ENCODE measurements at places on chromosomes 12 and 14.

- DNase-seq = no peak
Measured at GRCh38 chr12:122785503-122785902, 11.1 kb downstream of the CCDC62 start.

DNA sequence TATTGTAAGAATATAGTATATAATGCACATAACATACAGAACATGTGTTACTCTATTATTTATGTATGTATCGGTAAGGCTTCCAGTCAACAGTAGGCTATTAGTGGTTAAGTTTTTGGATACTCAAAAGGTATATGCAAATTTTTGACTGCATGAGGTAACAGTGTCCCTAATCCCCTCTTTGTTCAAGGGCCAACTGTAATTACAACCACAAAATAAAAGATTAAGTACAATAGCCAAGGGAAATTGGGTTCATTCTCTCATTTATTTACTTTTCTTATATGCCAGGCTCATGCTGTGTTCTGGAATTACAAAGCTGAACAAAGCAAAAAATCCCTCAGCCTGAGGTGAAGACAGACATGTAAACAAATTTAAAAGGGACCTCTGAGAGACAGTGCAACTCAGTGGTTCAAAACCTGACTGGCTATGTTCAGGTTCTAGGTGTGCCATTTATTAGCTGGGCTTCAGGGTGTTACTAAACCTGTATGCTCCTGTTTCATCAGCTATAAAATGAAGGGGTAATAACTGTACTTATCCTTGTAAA lies 43.4 kb upstream of the TSPAN8 start:
- no peak for DNase-seq

DNA sequence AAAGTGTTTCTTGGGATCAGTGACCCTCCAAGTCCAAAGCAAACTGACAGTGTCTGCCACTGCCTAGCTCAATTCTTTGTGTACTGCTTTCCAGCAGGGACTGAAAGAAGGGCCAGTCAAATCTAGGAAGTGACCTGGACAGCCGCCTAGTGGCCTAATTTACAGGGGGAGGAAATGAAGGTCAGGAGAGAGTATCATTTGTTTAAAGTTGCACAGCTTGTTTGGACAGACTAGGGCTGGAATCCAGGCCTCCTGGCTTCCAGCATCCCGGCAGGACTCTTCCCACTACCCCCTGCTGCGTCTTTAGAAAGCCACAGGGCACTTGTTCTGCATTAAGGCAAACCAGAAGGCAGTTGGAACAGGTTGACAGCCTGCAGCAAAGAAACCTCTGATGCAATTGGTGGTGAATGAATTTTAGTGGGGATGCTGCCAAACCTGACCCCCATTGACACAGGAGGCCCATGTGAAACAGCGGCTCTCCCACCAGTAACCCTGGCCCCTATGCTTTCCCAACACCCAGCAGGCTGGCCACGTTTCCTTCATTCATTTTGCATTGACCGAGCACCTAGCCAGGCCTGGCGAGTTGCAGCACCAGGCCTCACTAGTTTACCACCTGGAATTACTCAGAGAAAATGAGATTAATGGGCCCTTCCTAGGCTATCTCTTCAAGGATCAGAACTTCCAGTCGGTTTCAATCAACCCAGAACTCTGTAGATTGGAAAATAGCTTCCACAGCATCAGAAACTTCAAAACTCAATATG lies 28.2 kb downstream of the GALNT16 start:
- no peak for DNase-seq

DNA sequence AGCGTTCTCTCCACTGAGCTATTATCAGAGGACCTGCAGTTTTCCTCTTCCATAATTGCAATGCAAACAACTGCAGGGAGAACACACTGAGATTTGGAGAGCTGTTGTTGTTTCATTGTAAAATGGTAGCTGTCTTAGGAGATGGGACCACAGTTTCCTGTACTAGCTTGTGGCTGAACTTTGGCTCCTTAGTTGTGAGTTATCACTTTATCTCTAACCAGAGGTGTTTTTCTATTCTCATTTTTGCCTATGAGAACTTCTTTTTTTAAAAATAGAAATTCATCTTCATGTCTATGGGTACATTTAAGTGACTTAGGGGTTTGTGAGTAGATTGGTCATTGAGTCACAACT lies 216.5 kb downstream of the SLC38A4 start:
- DNase-seq = no peak

GRCh38 chr12:94039914-94040313 lies 108.5 kb upstream of the PLXNC1 start:
- no peak for DNase-seq

- no peak for DNase-seq
Measured at GRCh38 chr12:45034861-45035265, 16.0 kb downstream of the DBX2 start.

- no peak for DNase-seq
Measured at GRCh38 chr12:130752692-130753230, 36.7 kb upstream of the RIMBP2 start.

- DNase-seq = no peak
Measured at GRCh38 chr12:110249105-110249504, 31.9 kb upstream of the ATP2A2 start.

- peak; percentile 2 for DNase-seq
Measured at GRCh38 chr12:97167598-97167997, 260.5 kb downstream of the NEDD1 start.

DNA sequence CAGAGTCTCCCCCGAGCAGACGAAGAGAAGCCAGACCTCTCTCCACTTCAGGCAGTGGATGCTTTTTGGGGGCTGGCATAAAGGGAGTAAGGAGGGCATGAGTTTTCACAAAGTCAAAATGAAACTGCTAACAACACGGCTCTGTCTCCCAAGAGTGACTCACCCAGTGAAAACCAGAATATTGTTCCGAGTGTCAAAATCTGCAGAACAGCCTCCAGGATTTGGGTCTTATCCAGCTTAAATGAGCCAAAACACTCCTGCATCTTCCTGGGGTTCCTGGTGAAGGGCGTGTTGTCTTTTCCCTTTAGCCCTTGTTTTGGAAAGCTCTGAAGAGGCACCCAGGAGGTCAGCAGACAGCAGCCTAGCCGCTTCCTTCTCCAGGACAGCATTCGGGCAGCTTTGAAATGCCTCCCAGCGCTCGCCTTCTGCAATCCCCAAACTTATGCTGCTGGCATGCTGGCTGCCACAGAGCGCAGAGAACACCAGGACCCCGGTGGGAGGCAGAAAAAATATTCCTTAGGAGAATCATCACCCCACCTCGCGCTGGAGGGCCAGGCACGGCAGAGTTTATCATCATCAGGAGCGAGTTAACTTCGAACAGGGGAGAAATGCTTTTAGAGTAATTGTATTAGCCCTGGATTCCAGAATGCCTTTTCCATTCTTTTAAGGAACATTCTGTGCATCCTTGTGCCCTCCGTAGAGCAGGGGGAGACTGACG lies 117.7 kb upstream of the NCOR2 start:
- peak; percentile 16 for DNase-seq

Measured in stimulated activated CD4-positive, alpha-beta T cell treated with anti-CD3 and anti-CD28 coated beads, Interleukin-15, amount 100 ng/mL, for 24 hours (primary cell).